ENCODE measurements at places on chromosomes 11 and 22.

DNA sequence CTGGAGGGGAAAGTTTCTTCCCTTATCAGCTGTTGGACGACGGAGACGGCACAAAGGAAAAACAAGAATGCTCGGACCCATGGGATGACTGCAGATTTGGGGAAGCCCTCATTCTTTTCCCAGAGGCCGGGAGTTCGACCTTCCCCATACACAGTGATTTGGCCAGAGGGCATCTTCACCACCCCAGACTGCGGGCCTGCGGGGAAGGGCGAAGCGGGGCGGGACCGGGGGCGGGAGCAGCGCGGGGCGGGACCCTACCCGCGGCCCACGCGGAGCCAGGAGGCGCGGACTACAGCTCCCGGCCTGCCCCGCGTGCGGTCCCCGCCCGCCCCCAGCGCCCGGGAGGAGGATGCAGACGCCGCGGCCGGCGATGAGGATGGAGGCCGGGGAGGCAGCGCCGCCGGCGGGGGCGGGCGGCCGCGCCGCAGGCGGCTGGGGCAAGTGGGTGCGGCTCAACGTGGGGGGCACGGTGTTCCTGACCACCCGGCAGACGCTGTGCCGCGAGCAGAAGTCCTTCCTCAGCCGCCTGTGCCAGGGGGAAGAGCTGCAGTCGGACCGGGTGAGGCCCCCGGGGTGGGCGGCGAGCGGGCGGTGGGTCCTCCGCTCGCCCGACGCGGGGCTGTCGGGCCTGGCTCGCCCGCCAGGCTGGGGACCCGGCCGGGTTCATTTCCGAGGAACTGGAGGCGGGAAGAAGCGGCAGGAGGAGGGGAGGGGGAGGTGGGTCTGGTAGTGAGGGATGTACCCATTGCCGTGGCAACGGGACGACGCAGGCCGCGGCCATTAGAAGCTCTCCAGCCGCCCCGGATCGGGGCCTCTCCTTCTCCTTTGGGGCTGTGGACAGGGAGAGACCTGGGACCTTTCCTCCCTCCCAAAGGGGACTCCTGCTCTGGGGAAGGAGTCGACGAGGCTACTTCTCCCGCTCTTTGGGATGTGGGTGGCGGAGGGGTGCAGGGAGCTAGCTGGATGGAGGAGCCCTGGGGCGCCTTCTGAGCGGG, at the start of gene KCTD17:
KCTD17 (plus strand) TSS at position 352 of the 995 bp plus-strand sequence; CDS start at position 371, 19 bp downstream.
- DNase-seq: peak; percentile 50

GRCh38 chr11:88555018-88555828, 217.7 kb upstream of the CTSC start:
- DNase-seq: no peak

GRCh38 chr11:116687458-116688201, 85.2 kb downstream of the BUD13 start:
- no peak for DNase-seq

GRCh38 chr11:94597896-94598295, 30.7 kb downstream of the PIWIL4 start:
- no peak for DNase-seq

DNA sequence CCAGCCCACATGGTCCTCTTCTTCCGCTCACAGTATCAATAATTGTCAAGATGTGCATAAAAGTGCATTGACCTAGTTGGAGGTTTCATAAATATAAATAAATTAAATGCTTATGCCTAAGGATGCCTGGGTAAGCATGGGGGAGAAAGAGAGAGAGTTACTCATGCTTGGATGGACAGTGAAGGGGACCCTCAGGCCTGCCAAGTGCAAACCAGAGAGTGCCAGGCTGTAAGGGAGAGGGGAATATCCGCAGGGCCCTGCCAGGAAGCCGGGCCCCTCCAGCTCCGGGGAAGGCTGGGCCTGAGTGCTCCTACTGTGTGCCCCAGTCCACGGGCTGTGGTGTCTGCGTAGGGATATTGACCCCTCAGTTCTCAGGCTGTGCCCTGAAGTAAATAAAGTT, 214.6 kb downstream of the DSCAML1 start:
- no peak for DNase-seq

- no peak for DNase-seq
Observed at GRCh38 chr22:42436404-42436803, 4.2 kb upstream of the NFAM1 start.

- DNase-seq: no peak
Observed at GRCh38 chr11:67614730-67615714, 8.3 kb downstream of the NDUFV1 start.

DNA sequence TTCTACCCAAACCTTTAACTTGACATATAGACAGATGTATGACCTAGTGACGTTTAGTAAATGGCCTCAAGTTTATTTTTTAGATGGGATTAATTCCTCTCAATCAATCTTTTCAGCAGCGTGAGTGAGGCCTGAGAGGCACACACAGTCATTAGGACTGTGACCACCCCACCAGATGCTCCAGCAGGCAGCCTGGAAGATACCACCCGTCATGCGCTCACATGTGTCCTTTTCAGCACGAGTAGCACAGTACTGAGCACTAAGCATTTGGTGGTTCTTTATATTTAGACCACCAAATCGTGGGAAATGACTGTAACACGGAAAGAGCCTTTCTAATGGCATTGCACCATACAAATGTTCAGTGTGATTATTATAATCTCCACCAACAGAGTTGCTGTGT, 354.6 kb upstream of the DDI1 start:
- DNase-seq: no peak

DNA sequence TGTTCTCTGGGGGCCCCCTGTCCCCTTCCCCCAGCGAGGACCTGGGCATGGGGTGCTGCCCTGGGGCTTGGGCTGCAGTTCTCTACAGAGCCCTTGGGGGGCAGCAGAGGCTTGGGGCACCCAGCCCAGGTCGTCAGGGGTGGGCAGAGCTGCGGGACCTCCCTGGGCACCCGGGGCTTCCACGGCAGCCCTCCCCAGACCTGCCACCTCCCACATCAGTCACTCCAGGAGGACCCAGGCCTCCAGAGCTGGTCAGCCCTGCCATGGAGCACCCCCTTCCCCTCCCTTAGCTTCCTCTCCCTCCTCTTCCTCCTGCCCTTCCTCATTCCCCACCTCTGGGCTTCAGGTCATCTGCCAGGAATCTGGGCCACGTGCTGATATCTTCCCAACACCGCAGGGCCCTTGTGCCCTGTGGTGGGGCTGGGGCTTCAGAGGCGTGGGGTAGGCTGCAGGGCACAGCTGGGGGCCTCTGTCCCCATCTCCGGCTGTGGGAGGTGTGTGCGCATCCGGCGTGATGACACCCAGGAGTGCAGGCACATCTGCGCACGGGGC, 5.8 kb downstream of the TSPAN4 start:
- DNase-seq: peak; percentile 37

- DNase-seq: no peak
Observed at GRCh38 chr11:88101881-88102597, 73.2 kb downstream of the RAB38 start.

DNA sequence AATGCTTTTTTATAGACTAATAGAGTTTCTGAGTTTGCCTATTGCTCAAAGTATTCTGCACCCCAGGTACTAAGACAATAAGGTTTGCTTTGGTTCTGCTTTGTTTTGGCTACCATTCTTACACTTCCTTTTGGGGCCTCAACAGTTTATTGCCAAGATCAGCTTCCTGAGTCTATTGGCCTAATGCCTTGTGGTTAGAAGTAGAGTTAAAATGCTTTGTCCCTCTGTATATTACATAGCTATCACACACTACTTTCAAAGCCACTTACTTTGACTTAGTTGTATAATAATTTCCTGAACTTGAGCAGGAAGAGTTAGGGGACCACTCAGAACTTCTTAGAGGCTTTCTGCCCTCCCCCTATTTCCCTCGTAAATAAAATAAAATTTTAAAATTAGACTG, 96.5 kb downstream of the DLG2 start:
- no peak for DNase-seq
